ENCODE measurements at places on chromosomes 16 and 17. TPM values are rescaled to one million over a fixed set of nuclear protein-coding genes. Genes with fewer than 3 reads are reported as not detected.

The NOS2 gene
- not detected for total RNA-seq

The GSDMA gene
- 0.78 TPM for total RNA-seq

The RAB11FIP4 gene
- total RNA-seq = 86.4 TPM

The HOXB8 gene
- not detected for total RNA-seq

The TOP3A gene
- 28.8 TPM for total RNA-seq

The TBC1D3 gene
- not detected for total RNA-seq

The SLC6A2 gene
- not detected for total RNA-seq

The KRT15 gene
- not detected for total RNA-seq

The CACNG1 gene
- not detected for total RNA-seq

The TTYH2 gene
- total RNA-seq = 4.6 TPM

All from CD8-positive, alpha-beta T cell (primary cell).